Retinal pigment epithelial cell (primary cell): ENCODE measurements at places on chromosomes 2 and 18.

DNA sequence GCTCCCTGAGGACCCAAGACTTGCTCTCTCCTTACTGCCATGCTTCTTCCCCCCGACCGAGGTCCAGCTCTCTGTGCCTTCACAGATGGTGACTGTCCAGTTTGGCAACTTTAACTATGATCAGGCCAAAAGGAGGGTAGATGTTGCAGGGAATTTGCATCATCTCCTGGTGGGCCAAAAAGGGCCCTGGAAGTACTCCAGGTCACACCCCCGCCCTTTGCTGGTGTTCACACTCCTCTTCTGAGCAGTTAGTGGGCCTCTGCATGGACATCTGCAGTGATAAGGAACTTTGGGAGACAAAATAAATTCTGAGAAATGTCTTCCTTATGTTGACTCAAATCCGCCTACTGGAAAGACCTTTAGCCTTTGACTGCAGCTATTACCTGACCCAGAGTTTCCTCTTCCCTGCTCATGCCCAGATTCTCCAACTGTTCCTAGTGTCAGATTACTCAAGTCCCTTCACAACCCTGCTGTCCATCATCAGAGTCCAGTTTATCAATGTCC, 234.4 kb downstream of the LOXHD1 start:
- no peak for DNase-seq

DNA sequence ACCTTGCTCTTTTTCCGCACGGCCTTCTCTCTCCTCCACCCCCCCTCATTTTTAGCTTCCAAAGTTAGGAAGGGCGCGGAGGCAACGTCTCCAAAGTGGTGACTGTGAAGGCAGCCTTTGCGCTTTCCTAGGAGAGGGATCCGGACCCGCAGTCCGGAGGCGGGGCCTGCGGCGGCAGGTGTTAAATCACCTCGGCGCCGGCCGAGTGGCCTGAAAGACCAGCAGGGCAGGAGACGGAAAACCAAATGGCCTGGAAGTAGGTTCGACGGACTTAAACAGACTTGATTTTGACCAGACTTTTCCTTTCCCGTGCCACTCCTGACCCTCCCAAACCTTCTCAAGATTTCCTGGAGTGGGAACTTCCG, 615 bp downstream of the GORASP2 start:
- DNase-seq, result peak; percentile 20

- no peak for DNase-seq
Observed at GRCh38 chr2:123696021-123696420, 329.1 kb upstream of the CNTNAP5 start.

DNA sequence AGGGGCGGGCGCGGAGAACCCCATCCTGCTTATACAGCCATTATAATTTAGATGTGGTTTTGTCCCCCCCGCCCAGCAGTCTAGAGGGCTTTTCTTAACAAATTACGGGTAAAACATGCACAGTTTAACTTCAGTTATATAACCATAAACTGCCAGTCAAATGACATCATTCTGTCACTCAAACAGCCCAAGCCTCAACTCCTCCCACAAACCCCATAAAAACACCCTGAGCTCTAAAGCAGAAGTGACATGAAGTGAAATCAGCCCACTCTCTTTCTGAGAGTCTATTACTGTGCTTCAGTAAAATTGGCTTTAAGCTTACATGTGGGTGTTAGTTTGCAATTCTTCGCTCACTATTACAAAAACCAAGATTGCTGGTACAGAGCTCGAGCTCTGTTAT, 705.1 kb upstream of the GCFC2 start:
- no peak for DNase-seq

DNA sequence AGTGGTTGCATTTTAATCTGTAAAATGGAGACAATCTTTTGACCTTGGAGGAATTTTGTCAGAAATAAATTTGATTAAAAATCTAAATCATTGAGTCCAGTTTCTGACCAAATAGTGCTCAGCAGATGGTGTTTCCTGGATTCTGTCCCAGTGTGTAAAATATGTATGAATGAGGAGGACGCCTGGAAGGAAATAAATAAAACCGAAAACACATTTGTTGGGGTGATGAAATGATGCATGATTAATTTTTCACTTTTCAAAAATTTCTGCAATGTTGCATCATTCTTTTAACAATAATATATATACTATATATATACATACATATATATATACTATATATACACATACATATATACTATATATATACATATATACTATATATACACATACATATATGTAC, 261.1 kb upstream of the TRIB2 start:
- no peak for DNase-seq

GRCh38 chr2:153388246-153388645, 90.3 kb downstream of the RPRM start:
- peak; percentile 99 for DNase-seq
